ENCODE measurements at places on chromosomes 16 and 17.

- DNase-seq, result peak; percentile 48
Observed at GRCh38 chr17:50479522-50480141, 972 bp downstream of the RSAD1 start.

DNA sequence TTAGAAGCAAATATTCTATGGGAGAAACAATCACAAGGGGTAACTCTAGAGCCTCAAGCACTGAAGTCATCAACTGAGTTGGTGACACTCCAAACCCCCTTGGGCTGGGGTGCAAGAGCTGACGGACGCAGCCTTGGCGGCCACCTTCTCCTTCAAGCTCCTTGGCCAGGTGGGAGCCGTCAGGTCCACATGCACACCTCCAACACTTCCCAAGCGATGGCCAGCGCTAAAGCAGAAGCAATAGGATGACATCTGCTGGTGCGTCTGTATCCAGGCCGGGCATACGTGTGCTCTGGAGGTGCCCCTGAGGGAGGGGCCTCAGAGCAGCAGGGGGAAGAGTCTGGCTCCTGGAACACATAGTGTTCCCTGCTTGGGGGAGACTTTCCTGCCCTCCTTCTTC, 12.2 kb upstream of the FOXJ1 start:
- DNase-seq, result no peak

DNA sequence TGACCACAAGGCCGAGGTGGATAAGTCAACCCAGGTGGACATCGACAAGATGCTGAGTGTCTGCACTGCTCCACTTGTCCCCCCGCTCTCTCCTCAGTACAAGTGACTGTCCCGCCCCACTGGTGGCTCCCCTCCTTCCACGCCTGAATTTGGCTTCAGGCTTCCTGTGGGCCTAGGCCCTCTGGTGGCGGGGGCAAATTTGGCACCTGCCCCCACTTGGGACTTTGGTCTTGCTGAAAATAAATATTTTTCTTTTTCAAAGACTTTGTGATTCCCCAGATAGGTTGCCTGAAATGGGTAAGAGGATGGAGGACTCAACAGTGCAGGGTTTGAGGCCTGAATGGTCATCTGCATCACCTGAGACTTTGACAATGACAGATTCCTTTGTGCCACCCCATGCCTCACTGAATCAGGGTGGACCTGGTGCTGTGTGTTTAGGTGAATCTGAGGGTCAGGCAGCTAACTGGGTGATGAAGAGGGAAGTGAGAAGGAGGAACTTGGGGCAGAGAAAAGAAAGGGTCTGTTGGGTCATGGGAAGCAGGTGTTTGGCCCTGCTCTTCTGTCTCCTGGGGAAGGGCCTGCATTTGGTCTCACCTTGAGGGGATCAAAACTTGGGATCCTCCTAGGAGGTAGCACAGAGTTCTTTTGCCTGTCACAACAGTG, 2.0 kb downstream of the C16orf86 start:
- DNase-seq, result no peak

GRCh38 chr16:49280105-49280741, 1.4 kb downstream of the CBLN1 start:
- no peak for DNase-seq

- DNase-seq, result no peak
Observed at GRCh38 chr17:18965530-18966236, 13.7 kb downstream of the SLC5A10 start.

DNA sequence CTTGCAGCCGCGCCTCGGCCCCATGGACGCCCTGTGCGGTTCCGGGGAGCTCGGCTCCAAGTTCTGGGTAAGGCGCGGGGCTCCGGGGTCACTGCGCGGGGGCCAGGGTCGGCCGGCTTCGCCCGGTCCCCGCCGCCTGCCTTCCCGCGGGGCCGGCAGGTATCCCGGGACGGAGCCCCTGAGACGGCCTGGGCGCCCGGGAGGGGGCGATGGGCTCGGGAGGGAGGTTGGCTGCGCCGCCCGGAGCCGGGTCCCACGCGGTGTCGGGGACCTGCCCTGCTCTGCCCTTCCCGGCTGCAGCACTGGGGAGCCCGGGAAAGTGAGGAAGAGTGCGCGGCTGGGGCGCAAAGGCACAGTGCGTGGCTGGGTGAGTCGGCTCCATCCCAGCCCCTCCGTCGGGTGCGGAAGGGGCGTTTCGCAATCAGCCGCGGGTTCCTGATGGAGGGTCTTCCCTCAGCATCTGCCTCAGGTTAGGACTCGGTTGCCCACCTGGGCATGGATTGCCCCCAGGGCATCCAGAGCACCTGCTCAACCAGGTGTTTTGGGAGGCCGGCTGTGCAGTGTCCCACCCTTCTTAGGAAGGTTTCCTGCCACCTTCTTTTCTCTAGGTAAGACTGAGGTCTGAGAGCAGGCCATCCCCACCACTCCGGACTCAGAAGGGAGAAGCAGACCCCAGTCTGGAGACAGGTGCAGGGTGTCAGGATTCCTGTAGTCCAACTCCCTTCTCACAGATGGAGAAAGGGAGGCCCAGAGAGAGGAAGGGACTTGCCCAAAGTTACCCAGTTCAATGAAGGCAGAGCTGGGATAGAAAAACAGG, 442 bp downstream of the ABCC3 start:
- no peak for DNase-seq

DNA sequence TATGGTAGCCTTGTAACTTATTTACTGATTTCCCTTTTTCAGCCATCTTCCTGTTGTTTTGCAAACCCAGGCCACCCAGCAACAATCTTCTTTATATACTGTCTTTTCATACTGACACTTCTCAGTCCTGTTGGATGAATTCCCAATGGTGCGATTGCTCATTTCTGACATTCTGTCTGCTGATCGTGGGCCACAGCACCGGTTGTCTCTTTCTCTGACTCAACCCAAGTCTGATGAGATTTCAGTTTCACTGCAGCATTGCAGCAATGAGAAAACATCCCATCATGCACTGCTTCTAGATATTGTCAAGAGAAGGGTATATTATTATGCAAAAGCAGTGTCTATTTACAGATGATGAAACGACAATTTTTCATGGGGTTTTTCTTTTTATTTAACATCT, 349.2 kb upstream of the HSBP1 start:
- DNase-seq, result no peak

- DNase-seq, result no peak
Observed at GRCh38 chr16:51150888-51151320, at the start of gene SALL1. SALL1 (minus strand) TSS chr16:51151270; CDS start chr16:51151241, 29 bp downstream.

GRCh38 chr17:33125552-33125950, 133.9 kb downstream of the SPACA3 start:
- no peak for DNase-seq

GRCh38 chr17:38454532-38454931, 26.3 kb downstream of the ARHGAP23 start:
- no peak for DNase-seq

DNA sequence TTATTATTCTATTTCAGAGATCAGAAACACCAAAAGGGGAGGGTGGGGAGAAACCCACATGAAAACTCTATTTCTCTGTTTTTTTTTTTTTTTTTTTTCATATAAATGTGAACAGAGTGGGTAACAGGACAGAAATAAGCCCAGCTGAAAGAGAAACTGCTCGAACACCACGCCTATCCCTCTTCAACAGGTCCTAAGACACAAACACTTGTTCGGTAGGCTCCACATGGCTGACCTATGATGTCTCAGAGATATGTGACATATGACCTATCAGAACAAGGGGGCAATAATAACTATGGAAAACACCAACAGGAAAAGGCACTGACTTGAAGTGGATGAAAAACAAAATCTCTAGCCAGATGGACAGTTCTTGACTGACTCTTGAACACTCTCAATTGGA, 44.8 kb downstream of the PARN start:
- DNase-seq, result no peak

- no peak for DNase-seq
Observed at GRCh38 chr16:29678691-29679267, at the start of gene QPRT. QPRT (plus strand) TSS chr16:29679180; CDS start chr16:29679198, 18 bp downstream.

GRCh38 chr17:37485938-37486570, 3.6 kb upstream of the DUSP14 start:
- DNase-seq, result no peak

- DNase-seq, result no peak
Observed at GRCh38 chr16:74521691-74522090, 85.2 kb downstream of the GLG1 start.

Measured in activated T-cell treated with anti-CD3 and anti-CD28 coated beads for 1 hour (primary cell).